ENCODE measurements at places on chromosomes 6 and 20.

- peak; percentile 92 for DNase-seq
Observed at GRCh38 chr6:33247977-33248642, 23.6 kb downstream of the VPS52 start.

DNA sequence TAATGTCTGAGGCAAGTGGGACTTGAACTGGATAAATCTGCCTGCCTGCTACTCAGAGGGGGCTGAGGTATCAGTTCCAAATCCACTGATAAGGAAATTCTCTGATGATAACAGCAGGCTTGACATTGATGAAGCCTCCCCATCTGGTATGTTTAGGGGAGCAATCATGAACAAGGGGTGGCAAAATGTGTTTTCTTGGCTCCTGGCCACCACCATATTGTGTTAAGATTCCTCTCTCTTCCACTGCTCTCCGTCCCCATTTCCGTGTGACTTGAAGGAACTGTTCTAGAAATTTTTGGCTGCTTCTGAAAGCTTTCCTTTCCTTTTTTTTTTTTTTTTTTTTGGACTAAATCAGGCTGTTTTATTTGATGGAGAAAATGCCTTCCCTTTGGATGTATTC is 335.3 kb upstream of the NRSN1 start:
- DNase-seq: no peak

DNA sequence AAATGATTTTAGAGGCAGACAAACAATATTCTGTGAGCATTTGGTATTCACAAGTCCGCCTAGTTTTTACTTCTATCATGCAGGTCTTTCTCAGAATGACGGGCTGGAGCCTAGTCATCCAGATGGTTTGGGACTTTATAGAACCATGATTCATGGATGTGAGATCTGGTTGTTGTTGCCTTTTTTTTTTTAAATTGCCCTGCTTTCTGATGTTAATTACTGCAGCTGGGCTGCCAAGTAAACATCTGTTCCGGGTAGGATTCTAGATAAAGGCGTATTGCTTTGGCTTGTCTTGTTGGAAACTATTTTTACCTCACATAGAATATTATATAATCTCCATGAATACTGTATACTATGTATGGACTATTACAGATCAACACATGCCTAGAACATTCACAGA is 58.1 kb downstream of the RNF217 start:
- no peak for DNase-seq

- no peak for DNase-seq
Observed at GRCh38 chr20:36017048-36017951, 48.9 kb downstream of the CNBD2 start.

DNA sequence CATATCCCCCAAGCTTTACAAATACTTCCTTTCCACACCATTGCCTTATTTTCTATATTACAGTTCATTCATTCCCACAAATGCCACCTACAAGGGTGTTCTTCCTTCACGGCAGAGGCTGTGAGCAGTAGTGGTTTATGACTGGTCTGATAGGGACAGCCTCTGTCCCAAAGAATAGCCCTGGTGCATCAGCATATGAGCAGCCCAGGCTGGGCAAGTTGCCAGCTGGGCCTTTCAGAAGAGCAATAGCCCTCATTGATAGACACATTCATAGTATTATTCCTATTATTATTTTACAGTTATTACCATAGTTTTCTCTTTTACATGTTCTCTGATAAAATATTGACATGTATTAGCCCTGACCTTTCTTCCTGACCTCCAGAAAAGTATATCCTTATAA is 149.9 kb downstream of the MMS22L start:
- DNase-seq: no peak

DNA sequence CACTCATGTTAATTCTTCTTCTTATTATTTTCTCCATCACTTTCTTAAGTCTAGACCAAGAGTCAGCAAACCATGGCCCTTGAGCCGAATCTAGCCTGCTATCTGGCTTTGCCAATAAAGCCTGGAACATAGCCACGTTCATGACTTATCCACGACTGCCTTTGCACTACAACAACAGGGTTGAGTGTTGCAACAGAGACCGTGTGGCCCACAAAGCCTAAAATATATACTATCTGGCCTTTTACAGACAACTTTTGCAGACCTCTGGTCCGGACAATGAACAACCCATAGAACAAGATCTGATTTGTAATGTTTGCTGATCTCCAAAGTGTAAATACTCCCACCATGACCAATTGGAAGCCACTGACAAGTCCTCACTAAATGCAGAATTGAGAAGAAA is 140.5 kb upstream of the CDYL start:
- no peak for DNase-seq

GRCh38 chr20:38372806-38373205 is 26.5 kb downstream of the LBP start:
- no peak for DNase-seq

DNA sequence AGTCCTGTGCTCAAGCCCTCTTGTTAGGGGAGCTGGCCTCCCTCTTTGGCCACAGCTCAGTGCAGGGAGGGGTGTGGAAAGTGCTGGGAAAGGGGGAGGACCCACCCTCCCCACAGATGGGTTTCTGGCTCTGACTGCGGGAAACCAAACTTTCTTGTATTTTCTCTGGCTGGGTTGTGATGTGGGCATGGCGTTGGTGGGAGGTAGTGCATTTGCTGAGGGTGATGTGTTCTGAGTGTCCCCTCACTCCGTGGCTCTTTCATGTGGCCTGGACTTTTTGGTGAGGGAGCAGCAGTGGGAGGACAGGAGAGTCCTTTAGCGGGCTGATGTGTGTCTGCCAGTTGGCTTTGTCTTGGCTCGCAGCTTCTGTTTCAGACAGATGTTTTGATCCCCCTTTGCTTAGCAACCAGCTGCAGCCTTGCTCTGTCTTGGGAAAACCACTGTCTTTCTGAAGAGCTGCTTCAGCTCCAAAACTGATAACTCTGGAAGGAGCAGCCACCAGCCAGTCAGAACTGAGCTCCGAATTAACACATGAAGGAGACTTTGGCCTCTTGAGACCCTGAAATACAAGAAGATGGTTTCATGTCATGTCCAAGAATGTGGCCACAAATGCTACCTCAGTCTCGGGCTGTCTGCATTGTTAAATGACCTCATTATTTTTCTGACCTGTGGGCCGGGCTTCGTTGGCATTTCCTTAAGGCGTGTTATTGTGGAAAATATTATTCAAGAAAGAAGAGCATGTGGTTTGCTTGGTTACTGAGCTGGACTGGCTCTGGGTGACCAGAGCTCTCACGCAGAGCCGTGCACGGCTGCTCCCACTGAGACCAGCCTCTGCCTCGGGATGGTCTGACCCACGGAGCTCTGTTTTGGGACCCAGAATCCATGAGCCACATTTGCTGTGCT is 21.5 kb downstream of the SYNJ2 start:
- DNase-seq: peak; percentile 17

DNA sequence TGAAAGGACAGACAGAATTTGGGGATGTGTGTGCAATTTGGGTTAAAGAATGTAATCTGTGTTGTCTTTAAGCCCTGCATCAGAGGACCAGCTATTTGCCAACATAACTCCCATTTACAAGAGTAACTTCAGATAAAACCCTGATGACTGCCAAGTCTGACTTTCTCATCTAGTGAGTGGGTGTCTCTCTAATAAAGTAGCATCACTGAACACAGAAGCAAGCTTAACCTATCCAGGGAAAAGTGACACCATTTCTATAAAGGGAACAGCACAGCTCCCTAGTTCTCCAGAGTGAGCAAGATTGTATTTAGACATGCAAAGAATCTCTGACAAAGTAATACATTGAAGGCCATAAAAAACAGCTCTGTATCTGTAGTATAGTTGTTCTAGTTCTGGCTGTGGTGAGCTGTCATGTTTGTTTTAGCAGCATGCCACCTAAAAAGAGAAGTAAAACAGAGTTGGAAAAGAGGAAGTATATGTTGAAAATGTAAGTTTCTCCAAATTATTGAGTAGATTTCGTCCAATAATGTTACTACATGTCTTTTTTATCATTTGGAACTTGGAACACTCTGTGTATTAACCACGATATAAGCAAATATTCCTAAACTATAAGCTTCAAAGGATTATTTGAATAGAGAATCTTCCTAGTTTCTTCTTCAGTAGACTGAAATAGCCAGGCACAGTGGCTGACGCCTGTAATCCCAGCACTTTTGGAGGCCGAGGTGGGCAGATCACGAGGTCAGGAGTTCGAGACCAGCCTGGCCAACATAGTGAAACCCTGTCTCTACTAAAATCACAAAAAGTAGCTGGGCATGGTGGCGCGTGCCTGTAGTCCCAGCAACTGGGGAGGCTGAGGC is 8.8 kb upstream of the PIM1 start:
- peak; percentile 72 for DNase-seq

GRCh38 chr6:165848086-165848426 is 185.0 kb upstream of the PDE10A start:
- no peak for DNase-seq

- no peak for DNase-seq
Observed at GRCh38 chr6:169763881-169764280, 12.5 kb downstream of the ERMARD start.

DNA sequence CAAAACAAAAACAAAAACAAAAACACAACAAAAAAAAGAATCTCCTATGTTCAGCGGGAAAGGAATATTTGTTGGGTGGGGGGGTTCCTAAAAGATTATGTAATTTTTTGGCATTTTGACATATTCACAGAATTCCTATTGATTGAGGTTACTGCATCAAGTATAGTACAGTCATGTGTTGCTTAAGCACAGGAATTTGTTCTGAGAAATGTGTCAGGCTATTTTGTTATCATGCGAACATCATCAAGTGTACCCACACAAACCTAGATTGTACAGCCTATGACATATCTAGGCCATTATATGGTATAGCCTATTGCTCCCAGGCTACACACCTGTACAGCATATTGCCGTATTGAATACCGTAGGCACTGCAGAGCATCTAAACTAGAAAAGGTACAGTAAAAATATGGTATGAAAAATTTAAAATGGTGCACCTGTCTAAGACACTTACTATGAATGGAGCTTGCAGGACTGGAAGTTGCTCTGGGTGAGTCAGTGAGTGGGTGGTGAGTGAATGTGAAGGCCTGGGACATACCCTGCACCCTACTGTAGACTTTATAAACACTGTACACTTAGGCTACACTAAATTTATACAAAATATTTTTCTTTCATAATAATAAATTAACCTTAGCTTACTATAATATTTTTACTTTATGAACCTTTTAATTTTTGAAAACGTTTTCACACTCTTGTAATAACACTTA is 110.6 kb downstream of the CDKAL1 start:
- DNase-seq: no peak

DNA sequence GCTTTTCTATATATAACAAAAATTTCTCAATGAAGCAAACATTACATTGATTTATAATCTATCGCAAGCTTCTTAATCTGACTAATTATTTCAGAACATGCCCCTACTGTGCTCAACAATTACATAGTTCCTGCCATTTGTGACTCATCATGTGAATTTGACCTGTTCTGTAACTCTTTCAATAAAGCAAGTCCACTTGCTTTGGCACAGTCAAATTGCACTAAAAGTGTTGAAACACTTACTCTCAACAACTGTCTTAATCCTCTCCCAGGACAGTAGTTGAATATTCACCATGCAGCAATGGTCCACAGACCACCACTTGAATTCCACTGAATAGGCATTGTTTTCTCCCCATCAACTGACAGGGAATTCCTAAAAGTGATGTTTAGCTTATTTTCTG is 67.7 kb upstream of the SPTLC3 start:
- DNase-seq: no peak

DNA sequence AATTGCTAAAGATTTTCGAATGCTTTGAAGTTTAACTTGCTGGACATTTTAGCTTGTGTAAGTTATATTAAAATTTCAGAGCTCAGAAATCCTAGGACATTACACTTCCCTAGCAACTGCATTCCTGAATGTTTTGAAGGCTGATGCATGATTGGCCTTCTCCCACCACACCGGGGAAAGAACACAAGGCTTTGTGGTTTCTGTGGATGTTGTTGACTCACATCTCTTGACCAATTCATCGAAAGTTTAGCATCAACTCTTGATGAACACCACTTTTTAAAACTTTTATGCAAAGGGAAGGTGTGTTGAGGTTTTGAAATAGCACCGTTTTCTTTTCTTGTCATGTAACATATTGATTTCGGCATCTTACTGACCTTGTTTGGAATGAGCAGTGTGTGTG is 81.1 kb downstream of the RIMS1 start:
- peak; percentile 68 for DNase-seq

DNA sequence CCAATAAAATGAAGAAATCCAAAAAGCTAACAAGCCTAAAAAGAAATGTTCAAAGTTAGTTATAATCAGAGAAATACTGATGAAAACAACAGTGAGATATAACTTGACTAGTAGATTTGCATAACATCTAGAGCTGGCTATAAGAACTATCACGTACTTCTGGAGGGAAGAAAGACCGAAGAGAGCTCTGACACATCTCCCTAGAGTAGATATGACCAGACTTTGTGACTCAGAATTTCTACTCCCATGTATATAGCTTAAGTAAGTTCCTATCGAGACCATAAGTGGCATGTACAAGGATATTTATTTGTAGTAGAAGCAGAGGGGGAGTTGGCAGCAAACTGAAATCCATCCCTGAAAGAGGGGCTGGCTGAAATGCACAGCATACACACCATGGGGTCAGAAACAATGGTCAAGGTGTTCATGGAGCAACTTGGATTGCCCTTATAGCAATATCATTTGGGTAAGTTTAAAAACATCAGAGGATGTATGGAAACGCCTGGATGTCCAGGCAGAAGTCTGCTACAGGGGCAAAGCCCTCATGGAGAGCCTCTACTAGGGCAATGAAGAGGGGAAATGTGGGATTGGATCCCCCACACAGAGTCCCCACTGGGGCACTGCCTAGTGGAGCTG is 25.6 kb upstream of the IL17A start:
- no peak for DNase-seq
